Transverse colon (tissue), 4 donors: ENCODE measurements at places on chromosomes 13 and 19.
A peak's percentile ranks its signal among the peaks of the same experiment; 100 is the strongest.

GRCh38 chr13:27338207-27338606 lies 67.6 kb downstream of the RASL11A start:
- DNase-seq: no peak

- DNase-seq: no peak
These were observed 14.4 kb upstream of the NPAS1 start for GRCh38 chr19:47005164-47005641.

DNA sequence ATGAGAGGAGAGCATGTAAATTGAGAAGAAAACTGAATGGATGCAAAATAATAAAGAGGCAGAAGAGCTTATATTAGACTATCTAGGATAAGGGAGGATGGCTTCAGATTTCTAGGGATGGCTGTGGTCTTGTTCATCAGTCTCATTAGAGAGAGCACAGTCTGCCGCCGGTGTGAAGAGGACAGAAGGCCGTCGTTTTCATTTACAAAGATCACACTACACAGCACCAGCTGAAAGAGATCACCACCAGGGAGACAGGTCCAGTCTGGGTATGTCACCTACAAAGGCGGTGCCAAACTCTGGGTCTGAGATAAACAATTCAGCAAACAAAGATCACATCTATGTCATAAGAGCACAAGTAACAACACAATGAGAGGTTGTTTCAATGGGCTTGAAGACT lies 1222.3 kb upstream of the SLC10A2 start:
- DNase-seq: no peak

- peak; percentile 62 for DNase-seq
These were observed 4.3 kb downstream of the RUVBL2 start for GRCh38 chr19:48997972-48998371.

DNA sequence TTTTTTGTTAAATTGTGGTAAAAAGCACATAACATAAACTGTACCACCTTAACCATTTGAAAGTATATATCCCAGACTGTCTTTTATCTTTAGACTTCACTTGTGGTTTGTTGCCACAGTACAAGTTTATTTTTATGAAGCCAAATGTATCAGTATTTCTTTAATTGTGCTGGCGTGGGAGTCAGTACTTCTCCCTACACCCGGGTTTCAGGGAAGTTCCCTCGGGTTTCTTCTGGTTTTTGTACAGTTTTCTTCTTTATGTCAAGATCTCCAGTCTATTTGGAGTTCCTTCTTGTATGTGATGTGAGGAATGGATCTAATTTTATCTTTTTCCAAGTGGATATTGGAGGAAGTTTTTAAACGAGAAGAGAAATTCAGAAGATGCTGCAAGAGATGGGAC lies 20.5 kb downstream of the CCDC8 start:
- DNase-seq: no peak

GRCh38 chr13:94233401-94233800 lies 246.1 kb downstream of the DCT start:
- no peak for DNase-seq

GRCh38 chr19:39701291-39701690 lies 3.0 kb upstream of the LGALS14 start:
- no peak for DNase-seq

DNA sequence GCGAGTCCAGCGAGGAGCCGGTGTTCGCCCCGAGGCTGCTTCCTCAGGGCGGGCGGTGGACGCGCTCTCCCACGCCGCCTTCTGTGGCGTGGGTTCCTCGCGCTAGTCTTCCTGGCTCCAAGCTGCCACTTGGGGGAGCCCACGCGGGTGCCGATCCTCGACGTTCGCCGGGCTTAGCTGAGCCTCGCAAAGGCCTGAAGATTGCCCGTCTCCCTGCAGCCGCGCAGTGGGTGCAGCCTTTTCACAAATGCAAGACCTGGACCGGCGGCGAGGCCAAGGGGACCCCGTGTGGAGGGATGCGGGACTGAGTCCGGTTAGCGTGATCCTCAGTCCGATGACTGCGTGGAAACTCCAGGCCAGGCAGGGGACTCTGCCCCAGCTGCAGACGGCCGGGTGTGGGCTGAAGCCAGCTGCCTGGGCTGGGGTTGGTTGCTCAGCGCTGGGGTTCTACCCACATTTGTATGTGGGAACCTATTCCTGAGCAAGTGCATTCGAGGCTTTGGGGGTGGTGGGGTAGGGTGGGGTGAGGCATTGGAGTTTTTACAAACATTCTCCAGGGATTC lies 16.6 kb upstream of the LRP3 start:
- DNase-seq: no peak

DNA sequence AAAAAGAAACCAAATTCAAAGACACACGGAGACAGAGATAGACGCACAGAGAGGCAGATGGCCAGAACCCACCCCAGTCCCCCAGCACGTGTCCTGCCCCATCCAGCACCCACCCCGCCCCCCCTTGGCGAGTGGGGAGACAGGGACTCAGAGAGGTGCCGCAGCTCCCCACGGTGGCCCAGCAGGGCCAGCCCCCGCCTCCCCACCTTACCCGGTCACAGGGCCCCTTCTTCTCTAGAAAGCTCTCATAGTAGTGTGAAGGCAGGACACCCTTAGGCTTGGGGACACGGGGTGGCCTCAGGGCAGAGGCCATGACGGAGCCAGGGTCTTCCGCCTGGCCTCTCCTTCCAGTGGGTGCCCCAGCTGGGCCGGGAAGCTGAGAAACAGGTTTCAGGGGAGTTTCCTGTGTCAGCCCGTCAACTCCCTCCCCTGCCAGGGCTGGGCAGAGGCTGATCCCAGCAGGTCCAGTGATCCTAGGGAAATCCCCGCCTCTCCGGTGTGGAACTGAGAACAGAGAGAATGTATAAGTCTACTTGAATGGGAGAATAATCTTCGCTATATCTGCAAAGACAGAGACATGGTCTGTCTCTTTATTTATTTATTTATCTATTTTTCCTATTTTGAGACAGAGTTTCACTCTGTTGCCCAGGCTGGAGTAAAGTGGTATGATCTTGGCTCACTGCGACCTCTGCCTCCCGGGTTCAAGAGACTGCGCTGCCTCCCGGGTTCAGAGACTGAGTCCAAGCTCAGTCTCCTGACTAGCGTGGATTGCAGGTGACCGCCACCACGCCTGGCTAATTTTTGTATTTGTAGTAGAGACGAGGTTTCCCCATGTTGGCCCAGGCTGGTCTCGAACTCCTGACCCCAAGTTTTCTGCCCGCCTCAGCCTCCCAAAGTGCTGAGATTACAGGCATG lies at the start of gene STAP2:
STAP2 (minus strand) TSS at position 387 of the 915 bp plus-strand sequence; CDS start at position 313, 74 bp downstream.
- DNase-seq: peak; percentile 88

GRCh38 chr19:19602136-19602712 lies 16.3 kb downstream of the PBX4 start:
- DNase-seq: no peak

DNA sequence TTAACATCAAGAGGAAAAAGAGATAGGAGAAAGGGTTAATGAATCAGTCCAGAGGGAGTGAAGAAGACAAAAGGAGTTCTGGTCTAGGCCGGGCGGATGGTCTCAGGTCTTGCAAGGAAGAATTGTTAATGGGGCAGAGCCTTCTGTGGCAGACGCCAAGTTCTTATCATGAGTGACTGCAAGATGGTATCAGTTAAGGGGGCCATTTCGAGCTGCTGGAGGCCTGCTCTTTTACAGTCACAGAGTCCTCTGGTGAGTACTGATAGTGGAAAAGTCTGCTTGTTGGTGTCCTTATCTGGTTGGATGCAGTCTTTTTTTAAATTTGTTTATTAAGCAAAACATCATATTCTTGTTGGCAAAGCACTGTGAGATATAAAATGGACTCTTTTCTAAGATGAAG lies 590.9 kb upstream of the SGCG start:
- no peak for DNase-seq

DNA sequence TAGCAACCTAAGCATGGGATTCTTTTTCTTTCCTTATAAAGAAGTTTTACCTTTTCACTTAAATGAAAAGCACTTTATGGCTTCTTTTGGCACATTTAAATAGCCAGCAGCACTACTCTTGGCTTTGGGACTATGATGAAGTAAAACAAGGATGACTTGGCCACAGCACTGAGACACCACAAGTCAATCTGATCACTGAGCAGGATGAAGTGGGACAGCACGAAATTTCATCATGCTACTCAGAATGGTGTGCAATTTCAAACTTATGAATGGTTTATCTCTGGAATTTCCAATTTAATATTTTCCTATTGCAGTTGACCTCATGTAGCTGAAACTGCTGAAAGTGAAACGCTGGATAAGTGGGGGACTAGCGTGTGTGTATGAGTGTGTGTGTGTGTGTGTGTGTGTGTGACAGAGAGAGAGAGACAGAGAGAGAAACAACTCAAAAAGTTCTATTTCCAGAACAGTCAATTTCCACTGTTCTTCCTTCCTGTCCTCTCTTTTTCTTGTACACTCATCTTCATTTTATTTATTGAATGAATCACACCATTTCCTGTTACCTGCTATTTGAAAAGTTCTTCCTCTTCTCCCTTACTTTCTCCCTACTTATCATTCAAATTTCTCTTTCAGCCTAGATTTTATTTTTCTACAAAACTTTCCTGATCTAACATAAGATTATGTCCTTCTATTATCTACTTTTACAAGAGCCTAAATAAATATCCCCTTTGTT lies 414.2 kb upstream of the MIR17HG start:
- no peak for DNase-seq
